Stimulated activated effector memory CD8-positive, alpha-beta T cell treated with anti-CD3 and anti-CD28 coated beads, Interleukin-12 subunit alpha, Interleukin-12 subunit beta, amount 100 ng/mL, for 72 hours (primary cell): ENCODE measurements at places on chromosomes 7 and 10.

GRCh38 chr10:89330537-89331212 is 2.9 kb downstream of the IFIT3 start:
- no peak for DNase-seq

DNA sequence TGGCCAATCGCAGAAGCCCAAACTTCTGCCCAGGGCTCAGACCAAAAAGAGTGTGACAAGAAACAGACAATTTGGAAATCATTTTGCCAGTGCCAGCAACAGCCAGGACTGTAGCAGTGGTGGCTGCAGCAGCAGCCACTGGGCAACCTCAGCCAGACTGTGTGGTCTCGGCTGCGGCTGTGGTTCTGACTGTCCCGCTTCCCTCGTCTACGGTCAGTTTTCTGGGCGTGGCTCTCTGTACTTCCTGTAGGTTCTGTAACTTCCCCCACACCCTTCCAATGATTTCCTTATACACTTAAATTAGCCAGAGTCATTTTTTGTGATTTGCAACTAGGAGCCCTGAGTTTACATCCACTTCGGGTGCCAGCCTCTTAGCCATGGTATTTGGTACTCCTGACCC is 39.9 kb downstream of the CYTH3 start:
- no peak for DNase-seq

DNA sequence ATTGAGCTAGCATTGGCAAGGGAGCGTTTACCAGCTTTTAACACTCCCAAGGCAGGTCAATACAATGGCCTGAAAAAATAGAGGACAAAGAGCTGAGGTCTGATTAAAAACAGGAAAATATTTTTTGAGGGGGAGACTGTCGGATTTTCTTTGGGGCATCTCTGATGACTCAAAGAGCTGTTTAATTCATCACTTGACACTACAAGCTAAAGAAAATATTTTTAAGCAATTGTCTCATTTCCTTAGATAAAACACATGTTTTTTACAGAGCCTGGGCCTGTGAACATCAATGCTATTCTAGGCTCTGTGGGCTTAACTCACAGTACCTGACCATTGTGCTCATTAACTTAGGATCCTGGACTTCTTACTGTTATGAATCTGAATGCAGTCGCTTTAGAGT is 100.8 kb downstream of the NRP1 start:
- DNase-seq = no peak

DNA sequence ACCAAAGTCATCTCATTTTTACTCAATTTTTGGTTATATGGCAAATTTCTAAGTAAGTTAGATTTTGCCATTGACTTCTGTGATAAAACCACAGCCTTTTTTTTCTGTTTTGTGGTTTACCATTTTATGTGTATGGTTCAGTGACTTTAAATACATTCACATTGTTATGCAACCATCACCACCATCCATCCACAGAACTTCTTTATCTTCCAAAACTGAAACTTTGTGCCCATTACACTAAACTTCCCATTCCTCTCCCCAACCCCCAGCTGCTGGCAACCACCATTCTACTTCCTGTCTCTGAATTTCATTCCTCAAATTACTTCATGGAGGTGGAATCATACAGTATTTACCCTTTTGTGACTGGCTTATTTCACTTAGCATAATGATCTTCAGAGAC is 280.4 kb upstream of the TCERG1L start:
- DNase-seq = no peak

GRCh38 chr7:7519056-7519455 is 16.6 kb downstream of the COL28A1 start:
- no peak for DNase-seq

- no peak for DNase-seq
These were observed 610.3 kb downstream of the PTPRN2 start for GRCh38 chr7:157977306-157977705.

GRCh38 chr10:3389130-3389529 is 216.5 kb upstream of the PITRM1 start:
- DNase-seq = no peak

- no peak for DNase-seq
These were observed 63.6 kb downstream of the TMEM130 start for GRCh38 chr7:98805956-98806838.

DNA sequence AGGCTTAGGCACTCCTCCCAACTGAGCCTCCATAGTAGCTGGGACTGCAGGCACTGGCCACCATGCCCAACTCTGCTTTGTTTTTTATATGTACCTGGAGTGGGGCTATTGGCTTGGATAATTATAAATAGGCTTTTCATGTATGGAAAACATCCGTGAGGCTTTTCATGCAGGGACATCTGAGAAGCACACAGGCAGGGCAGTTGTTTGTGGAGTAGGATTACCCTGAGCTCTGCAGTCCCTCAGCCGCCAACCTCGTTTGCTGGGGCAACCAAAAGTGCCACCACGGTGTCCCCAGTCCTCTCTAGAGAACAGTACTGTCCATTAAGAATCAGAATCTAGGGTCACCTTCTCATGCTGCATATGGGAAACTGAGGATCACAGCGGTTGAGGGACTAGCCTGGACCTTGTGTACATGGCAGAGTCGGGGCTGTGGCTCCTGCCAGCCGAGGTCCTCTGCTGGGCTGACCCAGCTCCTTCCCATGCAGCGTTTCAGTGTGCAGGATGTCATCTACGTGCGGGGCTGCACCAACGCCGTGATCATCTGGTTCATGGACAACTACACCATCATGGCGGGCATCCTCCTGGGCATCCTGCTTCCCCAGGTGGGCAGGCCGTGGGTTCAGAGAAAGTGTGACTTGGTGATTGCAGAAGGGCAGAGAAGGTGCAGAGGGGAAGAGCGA is 54.5 kb downstream of the TSPAN15 start:
- no peak for DNase-seq
